ENCODE measurements at places on chromosomes 3 and 15.

GRCh38 chr3:102136183-102136582 lies 286.9 kb downstream of the NFKBIZ start:
- DNase-seq, result no peak

DNA sequence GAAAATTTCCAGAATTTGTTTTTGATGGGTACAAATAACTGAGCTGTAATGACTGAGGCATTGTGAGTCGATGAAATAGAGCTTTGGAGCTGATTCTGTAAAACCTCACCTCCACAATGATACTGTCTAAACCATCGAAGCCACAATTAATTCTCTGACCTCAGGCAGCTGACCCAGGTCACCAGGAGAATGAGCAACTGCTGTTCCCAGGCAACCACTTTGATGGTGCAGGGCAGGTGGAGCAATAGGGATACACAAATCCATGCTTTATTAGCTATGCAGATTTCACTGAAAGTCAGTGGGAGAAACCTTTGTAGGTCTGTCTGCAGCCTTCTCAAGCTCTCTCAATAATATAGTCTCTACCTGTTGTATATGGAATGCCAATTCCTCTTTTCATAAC lies 204.4 kb downstream of the RYR3 start:
- no peak for DNase-seq

DNA sequence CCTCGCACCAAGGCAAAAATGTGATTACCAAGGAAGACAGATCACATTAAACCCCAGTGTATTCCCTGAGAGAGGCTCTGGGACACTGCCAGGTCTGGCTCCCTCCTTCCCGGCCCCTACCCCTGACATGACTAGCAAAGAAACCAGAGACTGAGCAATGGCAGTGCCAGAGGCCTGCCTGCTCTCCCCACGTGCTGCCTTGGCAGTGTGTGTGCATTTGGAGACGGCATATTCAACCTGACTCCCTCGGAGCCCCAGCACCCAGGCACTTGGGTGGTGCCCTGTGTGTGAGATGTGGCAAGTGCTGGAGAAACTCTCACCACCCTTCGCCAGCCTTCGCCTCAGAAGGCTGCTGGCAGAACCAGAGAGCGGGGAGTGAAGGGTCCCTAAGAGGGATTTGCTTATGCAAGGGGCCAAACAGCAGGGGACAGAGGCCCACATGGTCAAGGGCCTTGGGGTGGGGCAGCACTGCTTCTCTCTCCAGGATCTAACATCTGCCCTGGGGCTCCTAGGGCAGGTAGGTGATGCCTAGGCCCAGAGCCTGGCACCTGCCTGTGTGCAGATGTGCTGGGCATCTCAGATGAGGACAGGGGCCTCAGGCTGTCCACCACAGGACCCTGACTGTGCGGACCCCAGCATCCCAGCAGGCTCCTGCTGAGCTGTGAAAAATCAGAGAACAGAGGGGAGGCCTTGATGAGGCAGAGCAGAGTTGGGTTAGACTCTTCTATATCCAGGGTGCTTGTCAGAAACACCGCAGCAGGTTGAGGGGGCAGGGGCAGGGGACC lies 23.6 kb upstream of the PLXNA1 start:
- DNase-seq, result no peak

DNA sequence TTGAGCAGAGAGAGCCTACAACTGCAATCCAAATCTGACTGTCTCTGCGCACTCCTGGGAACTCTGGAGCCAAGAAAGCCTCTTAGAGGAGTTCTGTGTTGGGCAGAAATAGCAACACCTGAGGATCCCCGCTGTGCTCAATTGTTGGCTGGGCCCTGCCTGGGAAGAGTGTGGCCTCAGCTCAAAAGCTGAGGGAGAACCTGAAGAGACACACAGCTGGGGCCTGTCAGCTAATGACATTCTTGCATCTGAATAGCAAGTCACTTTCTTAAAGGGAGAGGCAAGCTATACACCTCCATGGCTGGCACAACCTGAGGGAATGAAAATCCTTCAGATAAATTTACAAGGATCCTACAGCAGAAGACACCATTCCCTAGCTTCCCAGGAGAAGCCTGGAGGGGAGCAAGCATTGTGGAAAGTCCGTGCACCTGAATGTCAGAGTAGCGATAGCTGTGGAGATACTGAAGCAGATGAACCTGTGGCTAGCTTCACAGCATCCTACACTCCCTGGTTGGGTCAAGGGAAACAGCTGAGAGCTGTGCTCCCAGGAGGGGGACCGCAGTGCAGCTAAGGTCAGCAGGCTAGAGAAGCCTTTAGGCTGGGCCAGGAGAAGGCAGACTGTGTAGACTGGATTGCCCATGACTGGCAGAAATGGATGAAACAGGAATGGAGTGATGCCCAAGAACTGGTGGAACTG lies 159.9 kb upstream of the PFN2 start:
- no peak for DNase-seq

DNA sequence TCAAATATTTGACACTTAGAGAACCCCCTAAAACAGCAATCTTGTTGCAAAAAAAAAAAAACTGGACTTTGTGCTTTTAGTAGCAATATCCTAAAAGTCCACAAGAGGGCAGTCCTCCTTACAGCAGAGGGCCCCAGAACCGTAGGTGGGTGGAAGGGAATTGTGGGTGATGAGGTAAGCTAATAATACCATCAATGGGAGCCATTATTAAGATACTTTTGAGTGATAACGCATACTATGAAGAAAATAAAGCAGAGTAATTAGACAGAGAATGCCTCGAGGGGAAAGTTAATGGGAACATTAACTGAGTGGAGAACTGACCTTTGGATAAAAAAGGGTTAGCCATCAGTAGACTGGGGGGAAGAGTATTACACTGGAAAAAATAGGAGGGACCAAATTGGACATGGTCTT lies 229.9 kb downstream of the THRB start:
- DNase-seq, result peak; percentile 9

DNA sequence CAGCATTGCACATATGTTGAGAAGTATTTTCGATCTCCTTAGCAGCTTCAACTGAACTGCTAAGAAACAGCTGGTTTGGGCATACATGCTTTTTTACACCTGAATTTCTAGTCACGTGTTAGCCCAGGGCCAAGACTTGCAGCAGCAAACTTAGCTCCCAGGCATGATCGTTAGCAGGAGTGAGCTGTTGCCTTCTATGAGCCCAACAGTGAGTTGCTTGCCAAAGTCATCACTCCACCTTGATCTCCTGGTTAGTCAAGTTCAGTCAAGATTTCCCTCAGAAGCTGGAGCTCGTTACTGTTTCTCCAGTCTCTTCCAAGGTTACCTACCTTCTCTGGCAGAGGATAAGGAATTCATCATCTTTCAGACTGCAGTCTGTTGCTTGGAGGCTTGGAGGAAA lies 100.4 kb upstream of the SEMA6D start:
- DNase-seq, result no peak

- DNase-seq, result peak; percentile 93
These were observed 35.2 kb upstream of the GREM1 start for GRCh38 chr15:32682569-32682968.

- no peak for DNase-seq
These were observed 57.5 kb upstream of the KLF13 start for GRCh38 chr15:31268911-31269784.

GRCh38 chr3:40779039-40779438 lies 254.3 kb downstream of the ZNF621 start:
- no peak for DNase-seq

DNA sequence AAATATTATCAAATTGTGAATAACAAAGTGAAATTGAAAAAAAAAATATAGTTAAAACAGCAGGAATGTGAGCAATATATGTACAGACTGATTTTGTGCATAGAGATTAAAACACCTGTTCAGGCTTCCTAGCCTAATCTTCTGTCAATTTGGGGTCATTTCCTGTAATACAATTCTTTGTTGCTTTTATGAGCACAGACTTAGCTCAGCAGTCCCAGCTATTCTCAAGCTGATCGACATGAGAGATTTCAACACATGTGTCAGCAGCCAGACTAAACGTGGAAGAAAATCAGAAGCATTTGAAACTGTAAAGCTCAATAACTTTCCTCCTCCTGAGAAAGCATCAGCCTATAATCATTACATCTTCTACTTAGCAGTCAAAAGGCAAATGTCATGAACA lies 1.6 kb upstream of the FHIT start:
- no peak for DNase-seq

DNA sequence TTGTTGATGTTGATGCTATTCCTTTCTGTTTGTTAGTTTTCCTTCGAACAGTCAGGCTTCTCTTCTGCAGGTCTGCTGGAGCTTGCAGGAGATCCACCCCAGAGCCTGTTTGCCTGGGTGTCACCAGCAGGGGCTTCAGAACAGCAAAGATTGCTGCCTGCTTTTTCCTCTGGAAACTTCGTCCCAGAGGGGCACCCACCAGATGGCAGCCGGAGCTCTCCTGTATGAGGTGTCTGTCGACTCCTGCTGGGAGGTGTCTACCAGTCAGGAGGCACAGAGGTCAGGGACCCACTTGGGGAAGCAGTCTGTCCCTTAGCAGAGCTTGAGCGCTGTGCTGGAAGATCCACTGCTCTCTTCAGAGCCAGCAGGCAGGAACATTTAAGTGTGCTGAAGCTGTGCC lies 303.2 kb downstream of the ZIC1 start:
- DNase-seq, result no peak

GRCh38 chr15:101675796-101676582 lies 23.8 kb upstream of the TM2D3 start:
- DNase-seq, result peak; percentile 42

GRCh38 chr3:23659274-23659673 lies 146.5 kb upstream of the UBE2E1 start:
- DNase-seq, result no peak

All from stromal cell of bone marrow (primary cell).